ENCODE measurements at places on chromosomes 6 and 20.

DNA sequence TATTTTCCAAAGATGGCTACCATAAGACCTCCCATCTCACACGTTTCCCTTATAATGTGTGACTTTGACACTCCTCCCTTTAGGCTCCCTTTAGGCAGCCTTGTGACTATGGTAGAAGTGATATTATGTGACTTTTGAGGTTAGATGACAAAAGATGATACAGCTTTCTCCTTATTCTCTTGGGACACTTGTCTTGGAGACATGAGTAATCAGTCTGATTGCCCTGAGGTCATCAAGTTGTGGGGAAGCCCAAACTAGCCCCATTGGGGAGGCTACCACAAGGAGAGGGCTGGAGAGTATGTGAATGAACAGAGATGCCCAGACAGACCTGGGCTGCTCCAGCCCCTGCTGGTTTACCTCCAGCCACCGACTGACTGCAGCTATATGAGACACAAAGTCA lies 10.6 kb upstream of the DLK2 start:
- DNase-seq: no peak

DNA sequence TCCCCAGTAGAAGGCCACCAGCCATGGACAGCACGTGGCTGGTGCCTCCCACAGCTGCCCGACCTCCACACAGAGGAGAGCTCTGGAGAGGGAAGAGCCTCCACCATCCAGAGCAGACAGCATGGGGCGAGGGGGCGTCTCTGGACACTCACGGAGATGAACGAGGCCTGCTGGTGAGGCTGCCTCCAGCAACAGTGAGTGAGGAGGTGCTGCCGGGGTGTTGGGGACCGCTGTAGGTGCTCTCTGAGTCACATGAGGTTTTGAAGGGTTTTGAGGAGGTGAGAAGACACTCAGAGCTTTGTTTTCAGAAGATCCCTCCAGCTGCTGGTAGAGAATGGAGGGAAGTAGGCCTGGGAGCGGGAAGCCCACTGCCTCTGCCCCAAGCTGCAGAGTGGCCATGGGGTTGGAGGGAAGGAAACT lies 65.6 kb downstream of the THBS2 start:
- no peak for DNase-seq

DNA sequence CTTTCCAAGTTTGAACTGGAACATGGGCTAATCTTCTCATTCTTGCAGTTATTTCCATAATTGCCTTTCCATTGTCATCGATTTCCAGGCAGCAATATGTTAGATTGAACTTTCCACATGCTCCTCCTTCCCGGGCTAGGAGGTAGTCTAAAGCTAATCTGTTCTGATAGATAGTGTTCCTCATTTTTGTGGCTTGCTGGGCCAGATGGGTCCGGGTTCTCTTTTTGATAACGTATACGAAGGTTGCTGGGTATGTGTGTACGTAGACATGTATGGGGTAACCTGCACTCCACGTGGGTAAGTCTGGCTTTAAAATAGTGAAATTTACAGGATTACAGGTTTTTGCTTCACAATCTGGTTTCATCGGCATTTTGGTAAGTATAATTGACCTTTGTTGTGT lies 14.0 kb upstream of the GMPR start:
- no peak for DNase-seq

DNA sequence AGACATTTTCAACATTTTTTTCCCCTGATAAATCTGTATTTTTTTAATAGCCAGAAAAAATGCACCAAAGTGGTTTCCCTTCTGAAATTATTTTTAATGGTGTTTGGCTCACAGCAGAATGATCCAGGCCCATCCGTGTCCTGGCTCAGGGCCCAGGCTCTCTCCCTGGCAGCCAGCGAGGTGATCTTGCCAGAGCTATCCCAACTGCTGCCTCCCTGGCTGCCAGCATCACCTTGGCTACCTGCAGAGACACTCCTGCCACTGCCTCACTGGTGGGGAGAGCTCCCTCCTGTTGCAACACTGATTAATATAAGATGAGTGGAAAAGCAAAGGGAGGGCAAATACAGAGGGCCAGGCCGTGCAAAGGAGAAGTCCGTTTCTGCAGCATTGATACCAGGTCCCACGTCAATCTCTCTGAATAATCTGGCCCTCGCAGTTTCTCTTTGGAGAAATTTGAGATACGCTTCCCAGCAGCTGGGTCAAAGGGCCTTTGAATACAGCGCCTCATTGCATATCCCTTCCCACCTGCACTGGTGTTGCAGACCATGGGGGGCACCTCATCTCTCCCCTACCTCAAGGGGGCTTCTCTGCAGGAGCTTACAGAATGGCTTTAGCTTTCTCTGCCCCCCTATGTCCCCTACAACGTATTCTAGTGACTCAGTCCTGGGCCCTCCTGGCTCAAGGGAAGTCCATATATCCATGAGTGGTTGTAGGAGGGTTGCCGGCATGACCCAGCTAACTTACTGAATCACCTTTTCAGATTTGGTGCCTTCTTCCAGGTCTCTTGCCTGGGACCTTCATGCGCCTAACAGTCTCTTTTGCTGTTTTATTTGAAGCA lies 12.8 kb upstream of the DSTN start:
- no peak for DNase-seq

- DNase-seq: no peak
These were observed 1037.4 kb upstream of the GJE1 start for GRCh38 chr6:141095308-141095707.

- no peak for DNase-seq
These were observed 2.6 kb downstream of the TFEB start for GRCh38 chr6:41732591-41733359.

- no peak for DNase-seq
These were observed 222.8 kb upstream of the PLN start for GRCh38 chr6:118325220-118325860.

DNA sequence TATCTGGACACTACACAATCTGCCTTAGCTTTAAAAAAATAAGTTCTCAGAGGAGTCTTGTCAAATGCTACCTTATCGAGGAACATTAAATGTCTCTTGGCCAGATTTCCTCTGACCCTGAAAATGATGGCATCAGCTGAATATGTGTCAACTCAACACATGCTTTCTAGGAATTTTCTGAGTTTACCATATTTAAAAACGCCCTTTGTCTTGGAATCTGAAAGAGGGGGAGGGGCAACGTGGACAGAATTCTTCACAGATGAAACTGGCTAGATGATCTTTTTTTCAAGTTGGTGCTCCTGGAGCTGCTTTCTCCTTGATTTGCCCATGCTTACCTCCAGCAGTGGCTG lies 5.1 kb downstream of the SOX4 start:
- no peak for DNase-seq

DNA sequence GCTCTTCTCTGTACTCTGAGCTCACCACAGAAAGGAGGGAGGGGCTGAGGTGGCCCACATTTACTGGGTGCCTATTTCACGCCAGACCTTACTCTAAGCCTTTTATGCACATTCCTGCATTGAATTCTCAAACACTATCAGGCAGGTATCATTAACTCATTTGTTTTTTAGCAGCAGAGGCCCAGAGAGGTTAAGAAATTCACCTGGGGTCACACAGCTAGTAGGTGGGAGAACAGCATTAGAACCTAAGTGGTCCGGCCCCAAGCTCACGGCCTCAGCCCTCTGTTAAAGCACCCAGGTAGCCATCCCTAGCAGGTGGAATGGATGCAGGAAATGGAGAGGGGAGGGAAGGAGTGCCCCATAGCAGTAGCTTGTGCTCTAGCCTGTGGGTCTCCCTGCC lies 84.5 kb downstream of the GRM4 start:
- DNase-seq: no peak

DNA sequence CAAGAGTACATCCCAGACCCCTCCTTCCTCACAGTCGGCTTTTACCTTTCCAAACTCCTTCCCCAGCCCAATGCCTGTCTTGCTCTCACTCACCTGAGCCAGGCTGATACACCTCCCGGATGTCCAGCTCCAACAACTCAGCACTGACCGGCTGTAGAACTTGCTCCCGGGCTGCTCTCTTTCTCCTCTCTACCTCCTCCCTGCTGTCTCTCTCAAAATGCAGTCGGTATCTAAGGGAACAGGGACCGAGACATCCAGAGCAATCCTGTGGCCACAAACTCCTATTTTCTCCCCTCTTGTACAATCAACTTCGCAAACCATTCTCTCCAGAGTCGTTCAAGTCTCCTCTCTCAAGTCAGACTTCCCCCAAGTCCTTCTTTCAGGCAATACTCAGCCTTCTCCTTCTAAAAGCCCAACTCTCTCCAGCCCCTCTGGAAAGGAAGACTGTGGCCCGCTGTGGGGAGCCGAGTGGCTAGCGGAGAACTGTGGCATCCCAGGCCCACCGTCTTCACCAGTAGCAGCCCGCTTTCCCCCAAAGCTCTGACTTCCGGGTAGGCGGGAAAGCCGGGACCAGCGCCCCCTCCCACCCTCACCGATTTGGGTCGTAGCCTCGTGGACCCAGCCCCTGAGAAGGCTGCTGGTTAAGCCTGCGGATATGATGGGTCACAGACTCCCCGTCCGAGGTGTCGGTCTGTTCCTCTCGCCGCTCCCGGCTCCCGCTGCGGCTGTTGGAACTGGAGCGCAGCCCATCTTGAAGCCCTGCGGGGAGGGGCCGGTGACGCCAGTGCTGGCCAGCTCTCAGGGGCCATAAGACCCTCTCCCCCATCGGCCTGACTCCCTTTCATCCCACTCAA lies 1.1 kb downstream of the GNL1 start:
- DNase-seq: peak; percentile 22

DNA sequence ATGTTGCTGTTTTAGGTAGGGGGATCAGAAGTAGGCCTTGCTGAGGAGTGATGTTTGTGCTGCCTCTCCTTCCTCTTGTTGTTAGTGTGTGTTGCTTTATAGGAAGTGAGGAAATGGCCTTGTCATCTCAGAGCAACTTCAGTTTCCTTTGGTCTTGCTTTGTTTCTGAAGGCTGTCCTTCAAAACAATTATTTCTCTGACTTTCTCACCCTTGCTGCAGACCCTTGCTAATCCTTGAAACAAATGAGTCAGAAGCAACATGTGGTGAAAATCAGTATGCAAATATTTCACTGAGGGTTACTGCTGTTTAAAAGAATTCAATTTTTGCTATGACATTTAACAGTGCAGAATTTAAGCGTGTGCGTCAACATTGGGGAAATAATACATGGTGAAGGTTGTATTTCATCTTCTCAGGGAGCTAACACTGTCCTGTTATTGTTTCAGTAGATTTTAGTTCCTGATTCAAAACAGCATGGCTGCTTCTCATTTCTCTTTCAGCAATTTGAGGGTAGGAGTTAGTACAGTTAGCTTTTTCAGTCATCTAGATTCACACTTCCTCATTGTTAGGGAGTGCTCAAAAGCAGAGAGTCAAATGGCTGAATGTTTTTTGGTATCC lies 13.8 kb downstream of the RNF144B start:
- DNase-seq: no peak

DNA sequence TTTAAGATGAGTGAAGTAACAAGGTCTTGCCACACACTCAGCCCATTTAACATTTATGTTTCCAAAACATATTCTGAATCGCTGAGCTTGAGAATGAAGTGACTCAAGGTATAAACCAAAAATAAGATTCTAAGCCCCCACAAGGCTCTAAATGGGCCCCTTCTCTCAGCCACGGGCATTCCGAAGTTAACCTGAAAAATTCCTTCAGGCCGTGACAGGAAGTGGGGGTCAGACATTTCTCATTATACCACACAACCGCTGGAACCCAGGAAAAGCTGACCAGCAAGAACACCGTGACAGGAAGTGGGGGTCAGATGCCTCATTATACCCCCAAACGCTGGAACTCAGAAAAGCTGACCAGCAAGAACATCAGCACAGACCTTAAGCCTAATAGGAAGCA lies 247.9 kb downstream of the ERMARD start:
- DNase-seq: no peak

GRCh38 chr20:11796026-11796425 lies 121.7 kb upstream of the BTBD3 start:
- DNase-seq: no peak

DNA sequence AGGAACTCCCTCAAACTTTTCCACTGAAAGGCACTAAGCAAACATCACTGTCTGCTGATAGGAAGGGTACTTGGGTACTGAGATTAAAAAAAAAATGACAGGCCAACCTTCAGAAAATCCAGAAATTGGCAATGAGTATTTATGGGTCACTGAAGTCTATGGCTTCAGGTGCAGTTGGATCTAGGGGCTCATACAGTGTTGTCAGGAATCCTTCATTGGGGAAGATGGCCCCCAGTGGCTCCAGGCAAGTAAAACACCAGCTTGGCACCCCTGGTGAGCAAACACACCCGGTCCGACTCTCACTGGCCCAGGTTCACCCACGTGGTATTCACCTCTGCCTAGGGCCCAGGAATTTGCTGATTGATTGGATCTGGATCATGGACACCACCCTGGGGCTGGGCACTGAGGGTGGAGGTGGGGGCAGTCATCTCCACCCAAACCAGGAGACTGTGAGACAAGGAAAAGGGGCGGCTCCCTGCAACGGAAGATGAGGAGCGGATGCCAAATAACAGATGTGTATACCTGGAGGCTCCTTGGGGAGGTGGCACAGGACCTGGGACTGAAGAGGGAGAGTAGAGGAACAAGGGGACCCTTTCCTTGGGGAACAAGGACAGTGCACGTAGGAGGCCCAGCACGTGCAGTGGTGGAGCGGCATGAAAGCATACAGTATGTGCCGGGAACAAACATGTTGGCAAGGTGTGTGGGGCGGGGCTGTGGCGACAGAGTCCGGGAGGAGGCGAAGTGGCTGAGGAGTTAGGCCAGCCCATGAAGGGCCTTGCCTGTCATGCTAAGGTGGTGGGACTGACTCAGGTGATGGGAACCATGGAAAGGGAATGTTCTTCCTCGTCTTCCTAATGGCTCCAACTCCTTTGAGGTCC lies 4.7 kb downstream of the SLC2A10 start:
- DNase-seq: no peak

DNA sequence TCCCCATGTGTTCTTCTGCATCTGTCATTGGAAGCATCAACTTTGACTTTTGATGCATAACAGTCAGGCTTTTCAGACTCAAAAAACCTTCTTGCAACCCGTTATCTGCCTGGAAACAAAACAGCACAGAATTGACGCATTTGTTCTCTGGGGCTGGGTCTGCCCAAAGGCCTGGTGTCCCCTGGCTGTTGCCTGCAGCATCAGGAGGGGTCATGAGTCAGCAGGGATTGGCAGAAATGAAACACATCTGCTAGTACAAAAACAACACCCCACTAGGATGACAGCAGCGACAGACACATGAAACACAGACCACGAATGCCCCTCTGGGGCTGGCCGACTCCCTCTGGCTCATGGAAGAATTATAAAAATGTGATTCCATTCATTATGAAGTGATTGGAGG lies 157.6 kb upstream of the INSM1 start:
- no peak for DNase-seq

DNA sequence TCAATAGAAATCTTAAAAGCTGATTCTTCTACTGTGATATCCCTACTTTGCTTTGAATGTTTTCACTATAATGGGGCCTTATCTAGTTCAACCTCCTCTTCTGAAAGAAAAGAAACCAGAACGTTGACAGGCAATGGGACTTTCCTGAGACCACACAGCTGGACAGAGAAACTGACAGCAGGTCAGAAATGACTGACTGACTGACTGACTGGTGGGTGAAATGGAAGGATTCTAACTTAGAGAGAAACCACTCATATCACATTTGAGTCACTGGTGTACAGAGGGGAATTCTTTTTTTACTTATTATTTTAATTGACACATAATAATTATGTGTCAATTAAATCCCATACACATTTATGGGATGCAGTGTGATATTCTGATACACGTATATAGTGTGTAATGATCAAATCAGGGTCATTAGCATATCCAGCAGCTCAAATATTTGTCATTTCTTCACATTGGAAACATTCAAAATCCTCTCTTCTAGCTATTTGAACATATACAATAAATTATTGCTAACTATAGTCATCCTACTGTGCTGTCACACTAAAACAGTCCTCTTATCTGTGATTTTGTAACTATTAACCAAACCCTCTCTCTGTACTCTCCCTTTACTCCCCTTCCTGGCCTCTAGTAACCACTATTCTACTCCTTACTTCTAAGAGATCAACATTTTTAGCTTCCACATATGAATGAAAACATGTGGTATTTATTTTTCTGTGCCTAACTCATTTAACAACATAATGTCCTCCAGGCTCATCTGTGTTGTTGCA lies 64.8 kb upstream of the NRSN1 start:
- DNase-seq: no peak
